ENCODE measurements at places on chromosomes 13 and 19.

DNA sequence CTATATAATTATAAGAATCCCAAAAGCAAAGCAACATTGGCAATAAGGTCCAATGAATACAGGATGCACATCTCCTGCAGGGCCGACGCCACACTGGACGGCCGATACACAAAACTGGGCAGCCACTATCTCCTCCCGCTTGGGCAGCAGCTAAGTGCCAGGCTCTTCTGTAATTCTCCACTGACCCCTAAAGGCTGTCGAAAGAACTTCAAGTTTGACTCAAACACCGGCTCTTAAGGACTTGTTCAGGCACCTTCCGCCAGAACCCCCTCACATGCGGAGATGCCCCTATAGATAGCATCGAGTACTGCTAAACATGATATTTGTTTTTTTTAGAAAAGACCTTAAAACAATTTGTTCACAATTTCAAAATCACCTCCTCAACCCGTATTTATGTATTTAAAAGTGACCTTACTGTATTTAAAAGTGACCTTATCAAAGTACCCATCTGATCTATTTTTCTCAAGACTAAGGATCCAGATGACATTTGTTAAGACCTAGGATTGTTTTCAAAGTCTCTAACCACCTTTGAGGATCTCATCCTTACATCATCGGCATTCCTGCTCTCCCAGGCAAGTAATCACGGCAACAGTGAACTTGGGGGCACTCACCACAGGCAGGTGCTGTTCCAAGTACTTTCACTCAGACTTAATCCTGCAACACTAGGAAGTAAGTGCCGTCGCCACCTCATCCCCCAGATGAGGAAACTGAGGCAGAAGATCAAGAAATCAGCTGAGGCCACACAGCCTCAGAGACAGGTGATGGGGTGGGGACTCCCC lies 77.8 kb downstream of the TUBGCP3 start:
- peak; percentile 19 for DNase-seq

DNA sequence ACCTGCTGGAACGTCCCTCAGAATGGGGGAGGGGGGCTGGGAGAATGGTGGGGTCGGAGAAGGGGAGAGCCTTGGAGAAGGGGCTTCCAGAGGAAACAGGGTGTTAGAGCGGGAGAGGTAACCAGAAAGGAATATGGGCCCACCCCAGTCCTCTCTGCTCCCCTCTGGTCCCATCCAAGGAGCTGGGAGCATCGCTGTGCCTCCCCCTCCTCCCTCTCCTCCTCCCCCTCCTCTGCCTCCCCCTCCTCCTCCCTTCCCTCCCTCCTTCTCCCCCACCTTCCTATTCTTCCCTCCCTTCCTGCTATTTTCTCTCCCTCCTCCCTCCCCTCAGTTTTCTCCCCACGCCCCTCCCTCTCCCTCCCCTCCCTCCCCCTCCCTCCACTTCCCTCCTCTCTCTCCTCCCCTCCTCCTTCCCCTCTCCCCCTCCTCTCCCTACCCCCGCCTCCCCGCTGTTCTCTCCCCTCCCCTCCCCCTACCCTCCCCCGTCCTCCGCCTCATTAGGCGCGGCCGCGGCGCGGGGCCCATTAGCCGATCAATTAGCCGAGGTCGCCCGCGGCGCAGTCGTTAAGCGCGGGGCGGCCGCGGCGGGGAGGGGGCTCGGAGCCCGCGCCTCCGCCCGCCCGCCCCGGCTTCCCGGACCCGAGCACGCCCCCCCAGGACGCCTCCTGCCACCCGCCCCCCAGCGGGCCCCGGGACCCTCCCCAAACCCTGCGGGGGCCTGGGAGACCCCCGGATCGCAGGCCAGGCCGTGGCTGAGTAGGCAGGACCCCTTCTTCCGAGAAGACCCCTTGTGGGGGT lies 15.4 kb downstream of the TLE5 start:
- no peak for DNase-seq

- DNase-seq: no peak
Measured at GRCh38 chr19:7067716-7068115, 1.8 kb upstream of the ZNF557 start.

GRCh38 chr19:35318679-35319448 lies 10.1 kb upstream of the CD22 start:
- peak; percentile 20 for DNase-seq

- DNase-seq: no peak
Measured at GRCh38 chr13:94822356-94822755, 110.0 kb upstream of the SOX21 start.

DNA sequence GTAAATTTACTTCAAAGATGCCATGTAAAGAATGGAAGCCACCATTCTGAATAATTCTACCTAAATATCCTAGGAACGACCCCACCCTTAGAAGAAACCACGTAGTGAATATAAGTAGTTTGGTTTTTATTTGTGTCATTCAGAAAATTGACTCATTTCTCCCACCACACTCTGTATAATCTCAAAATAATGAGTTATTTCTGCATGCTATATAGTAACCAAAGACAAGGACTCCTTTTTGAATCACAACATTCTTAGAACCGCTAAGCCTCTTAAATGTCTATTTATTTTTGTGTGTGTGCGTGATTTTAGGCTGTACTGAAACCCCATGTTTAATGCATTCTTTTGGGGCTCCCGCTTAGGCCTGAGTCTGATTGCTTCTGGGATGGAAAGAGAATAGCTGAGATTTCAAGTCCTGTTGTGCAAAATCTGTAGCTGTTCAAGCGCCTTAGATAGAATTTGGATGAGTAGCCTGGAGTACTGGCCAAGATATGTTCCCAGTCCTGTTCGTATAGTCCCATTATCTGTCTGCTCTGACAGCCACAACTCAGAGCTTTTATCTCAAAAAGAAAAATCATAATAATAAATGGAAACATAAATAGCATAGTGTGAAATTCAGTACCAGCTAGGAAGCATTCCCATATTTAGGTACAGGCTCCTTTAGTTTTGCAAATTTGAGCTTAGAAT lies 532.4 kb upstream of the NBEA start:
- no peak for DNase-seq

All from AG09319 (cell line).